Left hindlimb (tissue), 1 donor: ENCODE measurements at places on chromosomes 4 and X.
A peak's percentile ranks its signal among the peaks of the same experiment; 100 is the strongest.

DNA sequence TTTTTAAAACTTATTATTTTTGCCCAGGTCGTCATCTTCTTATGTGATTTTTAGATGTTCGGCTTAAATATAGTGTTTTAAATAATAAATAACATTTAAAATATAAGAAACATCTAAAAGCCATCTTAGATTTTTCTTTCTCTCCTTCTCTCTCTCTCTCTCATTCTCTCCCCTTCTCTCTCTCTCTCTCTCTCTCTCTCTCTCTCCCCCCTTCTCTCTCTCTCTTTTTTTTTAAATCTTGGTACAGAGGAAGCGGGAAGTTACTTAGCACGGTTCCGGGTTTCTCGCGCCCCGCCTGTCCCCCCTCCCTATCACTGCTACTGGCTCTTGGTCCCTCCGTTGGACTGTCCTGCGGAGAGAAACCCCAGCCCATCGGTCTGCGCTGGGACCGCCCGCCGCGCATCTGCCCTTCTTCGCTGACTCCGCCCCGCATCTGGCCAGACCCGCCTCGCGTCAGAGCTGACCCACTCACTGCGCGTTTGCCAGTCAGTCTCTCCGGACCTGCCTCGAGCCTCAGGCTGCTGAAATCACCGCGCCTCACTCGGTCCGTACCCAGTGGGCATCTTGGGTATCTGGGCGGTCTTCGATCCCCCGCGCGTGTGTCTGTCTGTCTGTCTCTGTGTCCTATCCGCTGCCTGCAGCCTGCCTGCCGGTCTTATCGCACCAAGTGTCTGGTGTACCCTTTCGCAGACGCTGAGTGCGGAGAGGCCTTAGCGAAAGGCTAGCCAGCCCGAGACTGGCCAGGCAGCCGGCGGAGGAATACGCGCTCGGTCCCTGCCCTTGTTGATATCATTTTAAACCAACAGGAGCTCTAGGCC lies at the start of gene PABPC5:
Gene PABPC5, plus strand, starts transcription at position 489 of the 818 bp plus-strand sequence. CDS start 739 bp downstream, outside the sequence.
- peak; percentile 91 for DNase-seq

DNA sequence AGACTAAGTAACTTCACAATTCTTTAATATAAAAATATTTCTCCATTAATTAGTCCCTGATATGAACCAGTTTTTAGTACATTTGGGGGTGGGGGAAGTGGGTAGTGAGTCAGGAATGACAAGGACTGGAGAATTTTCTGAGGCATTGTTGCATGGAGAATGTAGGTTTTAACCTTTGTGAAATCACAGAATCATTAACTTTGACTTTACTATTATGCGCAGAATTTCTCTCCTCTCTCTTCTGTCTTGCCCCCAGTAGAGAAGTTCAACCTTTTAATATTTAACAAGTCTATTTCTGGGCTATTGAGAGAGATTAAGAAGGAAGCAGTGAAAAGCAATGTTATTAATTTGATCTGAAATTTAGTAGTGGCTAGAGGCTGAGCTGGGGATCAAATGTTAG lies 597.0 kb downstream of the PCDH18 start:
- DNase-seq: no peak

- no peak for DNase-seq
Observed at GRCh38 chr4:3364634-3365314, 72.0 kb downstream of the RGS12 start.

DNA sequence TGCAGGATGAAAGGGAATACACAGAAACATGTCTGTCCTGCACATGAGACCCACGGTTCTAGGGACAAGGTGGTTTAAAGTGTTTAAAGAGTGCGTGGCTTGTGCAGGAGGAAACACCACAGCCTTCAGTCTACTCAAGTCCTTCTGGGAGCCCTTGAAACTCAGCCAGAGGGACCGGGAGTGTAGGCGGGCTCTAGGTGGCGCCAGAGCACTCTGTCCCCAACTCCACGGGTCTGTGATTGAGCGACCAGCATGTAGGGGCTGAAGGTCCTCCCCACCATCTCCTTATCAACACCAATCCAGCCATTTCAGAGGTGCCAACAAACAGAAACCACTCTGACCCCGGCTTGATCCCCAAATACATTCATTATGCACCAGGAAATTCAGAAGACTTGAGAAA lies 82.0 kb upstream of the CLDN34 start:
- peak; percentile 57 for DNase-seq

DNA sequence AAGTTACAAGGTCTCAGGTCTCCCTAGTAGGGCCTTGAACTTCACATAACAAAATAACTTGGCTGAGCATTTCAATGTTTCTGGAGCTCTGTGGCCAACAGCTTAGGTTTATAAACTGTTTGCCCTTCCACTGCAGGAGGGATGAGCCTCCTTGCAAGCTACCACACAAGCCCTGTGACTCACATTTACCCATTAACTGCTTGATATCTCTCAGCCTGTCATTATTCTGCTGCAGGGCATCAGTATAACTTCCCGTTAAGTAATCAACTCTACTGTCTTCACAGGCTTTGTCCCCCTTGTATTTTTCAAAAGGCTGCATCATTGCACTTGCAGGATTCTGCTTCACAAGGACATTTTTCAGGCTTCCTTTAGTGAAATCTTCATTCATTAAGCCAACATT lies 151.7 kb upstream of the CXCL13 start:
- DNase-seq: no peak

DNA sequence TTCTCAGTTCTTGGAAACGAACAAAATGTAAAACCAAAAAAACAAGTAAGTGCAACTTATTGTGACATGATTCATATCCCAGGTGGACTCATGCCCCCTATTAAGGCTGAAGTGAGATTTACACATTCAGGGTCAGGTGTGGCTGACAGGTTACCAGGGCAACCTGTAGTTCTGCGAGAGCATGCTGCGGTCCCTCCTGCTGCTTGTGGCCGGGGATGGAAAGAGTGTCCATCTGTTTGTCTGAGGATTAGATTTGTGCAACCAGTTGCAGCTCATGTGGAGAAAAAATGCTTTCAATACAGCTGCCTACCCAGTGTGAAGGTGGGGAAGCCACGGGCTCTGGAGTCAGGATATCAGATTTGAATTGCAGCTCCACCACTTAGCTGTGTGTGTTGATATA lies 78.8 kb downstream of the FAM184B start:
- no peak for DNase-seq

DNA sequence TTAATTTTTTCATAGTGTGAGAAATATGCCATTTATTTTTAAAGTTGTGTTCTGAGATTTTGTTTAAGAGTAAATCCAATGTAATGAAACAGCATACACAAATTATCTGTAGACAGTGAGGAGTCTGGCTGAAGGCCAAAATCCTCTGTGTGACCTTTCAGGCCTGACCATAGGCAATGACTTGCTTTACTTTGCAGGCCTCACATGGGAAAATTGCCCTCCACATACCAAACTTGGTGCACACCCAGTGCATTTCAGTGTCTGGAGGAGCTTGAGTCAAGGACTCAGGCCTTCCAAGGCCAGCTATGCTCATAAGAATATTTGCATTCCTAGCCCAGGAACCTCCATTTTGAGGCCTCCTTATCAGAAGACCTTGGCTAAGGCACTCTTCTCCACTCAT lies 430.1 kb downstream of the GABRG1 start:
- no peak for DNase-seq

GRCh38 chrX:11462648-11463047 lies 169.4 kb downstream of the AMELX start:
- no peak for DNase-seq

DNA sequence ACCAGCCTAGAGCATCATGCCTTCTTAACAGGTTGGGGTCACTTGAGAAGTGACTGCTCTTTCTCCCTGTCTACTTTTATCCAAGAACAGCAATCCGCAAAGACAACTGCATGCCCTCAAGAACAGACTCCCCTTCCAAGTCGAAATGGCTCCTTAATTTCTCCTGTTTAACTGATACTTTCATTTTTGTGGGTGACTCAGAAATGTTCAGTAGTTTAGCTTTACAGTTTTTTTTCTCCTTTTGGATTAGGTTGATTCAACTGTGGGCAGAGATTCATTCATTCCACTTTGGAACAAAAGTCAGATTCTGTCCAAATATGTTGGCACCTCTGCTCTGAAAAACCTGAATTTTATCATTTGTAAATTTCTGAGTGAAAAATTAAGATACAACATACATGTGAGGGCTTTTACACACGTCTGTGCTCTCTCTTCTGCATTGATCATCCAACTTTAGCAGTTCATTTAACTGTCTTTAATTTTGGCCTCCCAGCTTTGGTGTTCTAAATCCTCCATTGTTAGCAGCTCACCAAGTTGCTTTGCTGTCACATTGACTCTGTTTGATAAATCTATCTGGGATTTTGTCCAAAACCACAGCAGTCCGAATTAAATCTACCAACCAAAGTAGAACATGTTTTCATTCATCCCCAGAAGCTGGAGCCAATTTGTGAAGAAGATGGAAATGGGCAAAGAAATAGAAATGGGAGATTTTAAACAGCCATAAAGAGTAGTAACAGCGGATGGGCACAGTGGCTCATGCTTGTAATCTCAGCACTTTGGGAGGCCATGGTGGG lies 50.0 kb downstream of the HOPX start:
- no peak for DNase-seq
